Effector CD8-positive, alpha-beta T cell (primary cell): ENCODE measurements at places on chromosomes 16 and 17.

GRCh38 chr16:60776281-60776680, 1260.0 kb downstream of the CDH8 start:
- no peak for DNase-seq

GRCh38 chr17:48593126-48593829, at the start of gene HOXB5:
Gene HOXB5 (minus strand): TSS chr17:48593779. CDS start chr17:48593682, 97 bp downstream.
- no peak for DNase-seq

GRCh38 chr17:21146362-21147015, 19.7 kb downstream of the DHRS7B start:
- no peak for DNase-seq

GRCh38 chr16:84795329-84796053, 24.3 kb upstream of the CRISPLD2 start:
- no peak for DNase-seq

GRCh38 chr16:57029161-57030160, 40.1 kb downstream of the NLRC5 start:
- no peak for DNase-seq

- DNase-seq: no peak
These were observed 868 bp downstream of the FAM20A start for GRCh38 chr17:68600067-68600930.

DNA sequence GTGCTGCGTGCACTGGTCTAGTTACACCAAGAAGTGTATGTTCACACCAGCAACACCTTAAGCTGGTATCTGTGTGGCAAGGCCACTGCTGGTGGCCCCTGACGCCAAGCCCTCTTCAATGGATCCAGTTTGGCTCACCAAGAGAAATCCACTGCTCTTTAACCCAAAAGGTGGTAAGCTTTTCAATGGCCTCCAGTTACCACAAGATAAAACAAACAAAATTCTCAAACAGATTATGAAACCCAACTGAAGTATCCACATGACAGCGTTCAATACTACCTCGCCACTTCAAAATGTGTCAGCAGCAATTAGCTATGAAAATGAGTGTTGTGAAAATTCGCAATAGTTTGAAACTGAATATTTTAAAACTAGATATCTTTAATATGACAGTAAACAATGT, 96.5 kb upstream of the AKTIP start:
- DNase-seq: no peak

DNA sequence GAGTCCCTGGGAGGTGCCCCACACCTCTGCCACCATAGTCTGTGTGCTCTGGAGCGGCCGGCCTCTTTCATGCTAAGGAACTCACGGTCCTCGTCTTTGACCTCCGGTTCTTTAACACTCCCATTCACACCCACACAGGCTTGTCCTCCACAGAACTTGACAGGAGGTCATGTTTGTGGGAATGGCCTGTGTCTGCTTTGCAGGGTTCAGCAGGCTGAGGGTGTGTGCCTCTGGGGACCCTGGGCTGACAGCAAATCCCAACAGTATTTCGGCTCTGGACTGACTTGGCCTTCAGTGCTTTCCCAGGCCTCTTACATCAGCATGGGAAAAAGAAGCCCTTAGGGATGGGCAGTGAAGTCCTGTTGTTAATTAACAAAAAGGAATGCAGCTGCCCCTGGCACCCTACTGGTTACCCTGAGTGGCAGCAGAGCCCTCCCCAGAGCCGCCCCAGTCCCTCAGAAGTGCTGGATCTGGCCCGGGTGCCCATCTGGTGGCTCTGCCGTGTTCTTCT, 35.4 kb upstream of the ADORA2B start:
- no peak for DNase-seq

DNA sequence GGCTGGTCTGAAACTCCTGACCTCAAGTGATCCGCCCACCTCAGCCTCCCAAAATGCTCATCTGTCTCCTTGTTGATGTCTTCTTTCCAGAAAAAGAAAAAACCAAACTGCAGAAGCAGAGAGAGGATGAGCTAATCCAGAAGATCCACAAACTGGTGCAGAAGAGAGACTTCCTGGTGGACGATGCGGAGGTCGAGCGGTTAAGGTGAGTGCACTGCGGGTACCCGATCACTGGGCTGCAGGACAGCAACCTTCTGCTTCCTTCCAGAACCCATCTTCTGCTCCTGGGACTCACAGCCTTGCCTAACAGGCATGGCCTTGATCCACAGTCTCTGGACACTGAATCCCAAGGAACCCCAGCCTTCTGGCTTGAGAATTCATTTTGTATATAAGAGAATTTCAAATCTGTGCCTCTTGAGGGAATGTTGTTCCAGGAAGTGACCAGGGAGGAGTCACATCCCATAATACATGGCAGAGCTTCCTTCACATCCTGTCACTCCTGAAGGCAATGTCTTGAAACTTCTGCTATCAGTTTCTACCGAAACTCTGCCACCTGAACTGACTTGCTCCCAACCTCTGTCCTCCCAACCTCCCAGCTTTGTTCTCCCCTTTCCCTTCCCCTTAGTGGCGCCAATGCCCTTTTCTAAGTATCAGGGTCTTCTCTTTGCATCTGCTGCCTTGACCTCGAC, 61.7 kb downstream of the MARF1 start:
- no peak for DNase-seq

GRCh38 chr17:18961634-18962493, 9.9 kb downstream of the SLC5A10 start:
- DNase-seq: no peak

- no peak for DNase-seq
These were observed 111.5 kb downstream of the ZFHX3 start for GRCh38 chr16:72936408-72936807.

- DNase-seq: no peak
These were observed 57.6 kb downstream of the RAI1 start for GRCh38 chr17:17738901-17739300.

- DNase-seq: peak; percentile 6
These were observed 115.8 kb downstream of the NPIPB11 start for GRCh38 chr16:29290631-29291247.

GRCh38 chr17:4780325-4780955, 5.7 kb downstream of the VMO1 start:
- no peak for DNase-seq

GRCh38 chr17:36500745-36501225, 14.3 kb downstream of the ZNHIT3 start:
- DNase-seq: no peak

GRCh38 chr16:74667255-74667700, 601 bp upstream of the RFWD3 start:
- peak; percentile 3 for DNase-seq

- no peak for DNase-seq
These were observed 145.5 kb downstream of the MSI2 start for GRCh38 chr17:57401556-57402488.

DNA sequence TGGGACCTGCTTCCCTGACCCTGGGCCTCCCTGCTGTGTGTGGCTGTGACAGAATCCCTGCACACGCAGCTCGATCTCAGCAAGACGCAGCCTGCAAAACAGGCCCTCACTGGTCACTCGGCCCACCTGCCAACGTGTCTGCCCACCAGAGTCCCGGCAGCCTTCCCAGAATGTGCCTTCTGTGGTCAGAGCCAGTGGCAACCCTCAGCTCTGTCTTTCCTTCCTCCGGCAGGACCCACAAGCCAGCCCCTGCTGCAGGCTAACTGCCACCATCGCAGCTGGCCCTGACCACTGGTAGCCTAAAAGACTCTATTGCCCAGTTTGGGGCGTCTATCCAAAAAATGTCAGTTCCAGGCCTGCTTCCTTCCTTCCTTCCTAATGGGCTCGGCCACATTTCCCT, 83.2 kb downstream of the LITAF start:
- DNase-seq: no peak

GRCh38 chr17:43030137-43030767, 5.2 kb downstream of the RND2 start:
- no peak for DNase-seq

DNA sequence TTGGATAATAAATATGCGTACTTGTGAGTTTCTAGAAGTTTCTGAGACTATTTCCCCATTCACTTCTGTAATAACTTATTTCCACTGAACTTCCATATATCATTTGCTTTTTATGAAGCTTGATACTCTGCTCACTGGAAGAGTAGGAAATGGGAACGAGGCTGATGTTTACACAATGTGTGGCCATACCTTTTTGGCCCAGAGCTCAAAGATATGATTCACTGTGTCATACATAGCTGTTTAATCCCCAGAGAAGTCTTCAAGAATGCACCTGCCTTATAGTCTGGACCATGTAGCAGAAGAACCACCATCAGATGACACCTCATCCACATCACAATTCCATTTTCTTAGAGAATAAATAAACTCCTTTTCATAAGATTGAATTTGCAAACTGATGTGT, 40.3 kb upstream of the TEKT3 start:
- no peak for DNase-seq

- peak; percentile 44 for DNase-seq
These were observed 20.4 kb upstream of the SLC38A8 start for GRCh38 chr16:84062734-84063640.

- DNase-seq: no peak
These were observed 105.2 kb upstream of the SHISA6 start for GRCh38 chr17:11135819-11136218.

DNA sequence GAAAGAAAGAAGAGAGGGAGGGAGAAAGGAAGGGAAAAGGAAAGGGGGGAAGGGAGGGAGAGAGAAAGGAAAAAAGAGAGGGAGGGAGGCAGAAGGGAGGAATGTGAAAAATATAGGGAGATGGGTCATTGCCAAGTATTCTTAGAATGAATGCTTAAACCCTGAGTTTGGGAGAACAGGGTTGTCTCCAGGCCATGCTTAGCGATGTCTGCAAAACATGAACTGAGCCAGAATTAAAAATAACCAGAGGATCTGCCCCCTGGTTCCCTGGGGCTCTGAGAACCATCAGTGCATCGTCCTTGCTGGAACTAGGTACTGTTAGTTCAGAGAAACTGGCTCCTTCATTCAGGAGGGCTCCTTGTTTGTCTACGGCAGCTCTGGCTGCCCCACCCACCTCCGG, 170.4 kb downstream of the IRX5 start:
- no peak for DNase-seq

DNA sequence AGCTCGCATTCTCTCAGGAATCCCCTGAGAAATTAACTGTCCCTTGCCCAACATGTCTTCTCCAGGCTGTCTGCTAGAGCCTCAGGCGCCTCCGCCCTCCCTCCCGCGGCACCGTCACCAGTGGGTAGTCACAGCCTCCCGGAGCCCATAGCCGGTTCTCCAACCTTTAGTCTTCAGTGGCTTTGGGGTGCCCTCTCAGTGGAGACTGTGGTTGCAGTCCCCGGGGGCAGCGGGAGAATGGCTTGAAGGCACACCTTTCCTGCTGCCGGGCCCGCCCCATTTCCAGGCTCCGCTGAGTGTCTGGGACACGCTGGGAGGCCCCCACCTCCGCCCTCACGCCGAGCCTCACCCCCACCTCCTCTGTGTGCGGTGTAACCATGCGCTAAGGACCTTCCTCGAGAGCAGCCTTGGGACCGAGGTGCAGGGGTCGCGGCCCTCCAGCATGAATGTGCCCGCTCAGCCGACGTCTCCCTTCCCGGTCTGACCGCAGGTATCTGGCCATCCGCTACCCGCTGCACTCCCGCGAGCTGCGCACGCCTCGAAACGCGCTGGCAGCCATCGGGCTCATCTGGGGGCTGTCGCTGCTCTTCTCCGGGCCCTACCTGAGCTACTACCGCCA, 1.7 kb downstream of the GALR2 start:
- no peak for DNase-seq

DNA sequence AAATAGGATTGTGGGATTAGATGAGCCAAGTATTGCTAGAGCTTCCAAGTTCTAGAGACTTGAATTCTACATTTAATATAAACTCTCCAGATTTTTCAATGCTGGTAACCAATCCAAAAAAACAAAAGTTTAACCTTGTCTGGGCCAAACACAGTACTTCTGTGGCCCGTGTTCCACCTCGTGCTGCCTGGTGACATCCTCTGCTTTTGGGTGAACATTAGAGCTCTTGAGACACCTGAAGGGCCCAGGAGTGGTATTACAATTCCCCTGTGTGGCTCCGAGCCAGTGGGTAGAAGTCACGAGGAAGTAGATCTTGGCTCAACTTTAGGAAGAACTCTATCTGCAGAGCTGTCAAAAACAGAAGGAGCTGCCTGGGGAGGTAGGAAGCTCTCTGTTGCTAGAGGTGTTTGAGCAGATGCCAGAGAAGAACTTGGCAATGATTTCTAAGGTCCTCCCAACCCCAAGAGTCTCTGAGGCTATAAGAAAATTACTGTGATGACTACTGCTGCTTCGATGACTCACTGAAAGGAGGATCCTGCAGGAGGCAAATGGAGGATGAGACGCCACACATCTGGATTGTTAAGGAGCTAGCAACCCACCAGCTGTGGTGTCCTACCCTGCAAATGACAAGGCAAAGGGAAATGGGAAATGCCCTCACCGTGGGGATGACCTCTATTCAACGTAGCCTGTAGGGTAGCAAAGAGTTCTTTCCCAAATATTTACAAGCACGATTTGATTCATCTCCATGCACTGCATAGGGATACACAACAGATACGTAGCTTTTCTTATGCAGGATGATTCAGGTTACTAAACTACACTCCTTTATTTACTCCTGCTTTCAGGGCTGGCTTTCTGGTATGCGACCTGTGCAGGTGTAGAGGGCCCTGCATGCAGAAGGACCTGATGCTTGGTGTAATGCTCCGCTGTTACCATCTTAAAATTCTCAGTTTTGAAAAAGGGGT, 45.8 kb upstream of the GAS7 start:
- DNase-seq: no peak

DNA sequence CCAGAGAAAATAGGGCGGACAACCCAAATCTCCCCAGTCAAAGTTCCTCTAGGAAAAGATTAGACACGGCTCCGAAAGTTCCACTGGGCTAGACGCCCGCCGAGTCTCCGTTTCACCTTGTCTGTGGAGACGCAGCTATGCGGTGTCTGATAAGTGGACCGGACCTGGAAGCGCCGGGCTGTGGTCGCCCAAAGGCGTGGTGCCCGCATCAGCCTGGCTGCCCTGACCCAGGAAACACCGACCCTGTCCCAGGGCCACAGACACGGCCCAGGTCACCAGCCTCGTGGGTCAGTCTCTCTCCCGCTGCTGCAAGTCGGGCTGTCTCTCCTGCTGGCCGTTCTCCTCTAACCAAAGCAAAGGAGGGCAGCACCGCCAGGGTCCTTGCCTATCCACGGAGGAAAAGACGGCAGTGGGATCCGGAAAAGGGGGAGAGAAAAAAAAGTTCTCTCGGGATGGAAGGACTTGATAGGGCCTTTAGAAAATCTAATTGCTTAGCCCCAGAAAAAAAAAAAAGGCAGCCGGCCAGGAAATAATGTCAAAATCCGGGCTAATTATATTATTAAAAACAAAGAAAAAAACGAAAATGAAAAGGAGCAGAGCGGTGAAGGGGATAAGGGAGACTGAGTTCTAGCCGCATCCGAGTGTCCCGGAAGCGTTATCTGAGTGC, 13.9 kb upstream of the FOXF1 start:
- DNase-seq: no peak
